ENCODE measurements at places on chromosomes 6 and 20. TPM values are rescaled to one million over a fixed set of nuclear protein-coding genes. Genes with fewer than 3 reads are reported as not detected.

The ZNF831 gene
- not detected for total RNA-seq

The SDC4 gene
- 256 TPM for total RNA-seq

The TAF4 gene
- 65.2 TPM for total RNA-seq

The B3GAT2 gene
- 0.09 TPM for total RNA-seq

The MYBL2 gene
- 113 TPM for total RNA-seq

The OARD1 gene
- total RNA-seq: 37.7 TPM

The ATP5F1E gene
- total RNA-seq: 116 TPM

The CPNE5 gene
- not detected for total RNA-seq

The SCAF8 gene
- total RNA-seq: 28.6 TPM

The ARHGAP18 gene
- total RNA-seq: 65.6 TPM

The PKIB gene
- total RNA-seq: 11.8 TPM

The SNAP25 gene
- total RNA-seq: 0.73 TPM

The CTCFL gene
- total RNA-seq: not detected

The NMBR gene
- total RNA-seq: not detected

The TAGAP gene
- 0.64 TPM for total RNA-seq

The EPB41L1 gene
- 184 TPM for total RNA-seq

GRCh38 chr6:130577178-130577919 lies 211.5 kb downstream of the TMEM200A start:
- H3K27me3 ChIP-seq: peaks cover 31% of the 10 kb centered on the region
- H3K36me3 ChIP-seq: no peaks in the 10 kb centered on the region
- H3K27ac ChIP-seq: no peak overlapping the region

GRCh38 chr20:58965270-58966064 lies 15.6 kb upstream of the NELFCD start:
- H3K4me3 ChIP-seq: no peak overlapping the region
- no peaks in the 10 kb centered on the region for H3K4me1 ChIP-seq
- peaks cover 52% of the 10 kb centered on the region for H3K27me3 ChIP-seq
- DNase-seq: no peak
- H3K36me3 ChIP-seq: no peaks in the 10 kb centered on the region

- H3K27ac ChIP-seq: no peak overlapping the region
- DNase-seq: no peak
- H3K4me1 ChIP-seq: peaks cover 61% of the 10 kb centered on the region
- peaks cover 36% of the 10 kb centered on the region for H3K36me3 ChIP-seq
- no peaks in the 10 kb centered on the region for H3K27me3 ChIP-seq
These were observed 11.0 kb downstream of the FAM135A start for GRCh38 chr6:70424291-70424690.

- no peak overlapping the region for H3K4me3 ChIP-seq
- DNase-seq: no peak
- H3K27me3 ChIP-seq: no peaks in the 10 kb centered on the region
These were observed 31.2 kb upstream of the MANEA start for GRCh38 chr6:95546148-95546547.

- no peak overlapping the region for H3K4me3 ChIP-seq
- DNase-seq: no peak
- H3K27ac ChIP-seq: no peak overlapping the region
- H3K27me3 ChIP-seq: no peaks in the 10 kb centered on the region
These were observed 88.5 kb upstream of the HIVEP1 start for GRCh38 chr6:11923621-11924020.

DNA sequence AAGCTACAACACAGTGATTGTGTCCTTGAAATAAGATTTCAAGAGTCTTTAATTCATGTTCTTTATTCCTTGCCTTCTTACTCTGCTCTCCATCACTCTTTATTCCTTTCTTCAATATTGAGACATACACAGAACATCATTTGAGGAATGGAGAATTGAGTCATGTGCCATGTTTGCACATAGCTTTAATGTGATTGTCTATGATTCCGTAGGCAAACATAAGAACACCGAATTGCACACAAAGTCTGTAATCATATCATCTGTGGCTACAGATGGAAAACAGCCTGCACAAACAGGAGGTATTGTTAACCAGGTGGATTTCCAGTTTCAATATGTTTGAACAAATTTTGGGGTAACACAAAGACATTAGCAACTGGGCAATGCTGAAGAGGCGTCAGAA lies 571.6 kb upstream of the GJE1 start:
- no peaks in the 10 kb centered on the region for H3K36me3 ChIP-seq
- no peak overlapping the region for H3K4me3 ChIP-seq
- no peak overlapping the region for H3K27ac ChIP-seq

DNA sequence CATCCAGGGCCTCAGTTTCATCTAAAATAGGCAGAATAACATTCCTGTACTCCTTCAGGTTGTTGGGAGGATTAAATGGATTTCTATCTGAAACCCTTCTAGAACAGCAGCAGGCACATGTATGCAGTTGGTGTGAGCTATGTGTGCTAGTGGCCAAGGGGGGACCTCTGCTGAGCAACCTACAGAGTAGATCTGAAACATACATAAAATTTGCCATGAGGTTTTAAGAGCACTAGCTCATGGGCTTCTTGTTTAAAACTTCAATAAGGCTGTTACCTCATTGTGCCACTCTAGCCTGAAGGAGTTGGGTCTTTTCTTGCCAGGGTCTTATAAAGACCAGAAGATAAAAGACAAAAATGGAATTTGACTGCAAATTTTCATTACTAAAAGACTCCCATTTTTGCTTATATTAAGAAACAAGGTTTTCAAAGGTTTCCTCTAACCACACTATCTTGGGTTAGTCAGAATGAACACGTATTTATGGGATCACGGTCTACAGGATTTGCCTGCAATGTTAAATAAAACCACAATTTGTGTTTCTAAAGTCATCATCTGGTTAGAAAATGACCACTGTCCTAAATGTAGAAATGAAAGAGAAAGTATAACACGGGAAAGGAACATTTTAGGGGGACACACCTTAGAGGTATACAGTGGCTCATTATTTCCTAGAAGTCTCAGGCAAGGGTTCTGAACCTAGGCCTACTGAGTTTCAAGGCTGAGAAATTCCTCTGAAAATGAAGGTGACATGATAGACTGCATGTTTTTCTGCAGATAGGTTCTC lies 144.9 kb upstream of the OLIG3 start:
- DNase-seq: no peak
- H3K27ac ChIP-seq: no peak overlapping the region
- no peaks in the 10 kb centered on the region for H3K36me3 ChIP-seq
- no peaks in the 10 kb centered on the region for H3K27me3 ChIP-seq
- H3K4me1 ChIP-seq: peaks cover 9% of the 10 kb centered on the region
- H3K4me3 ChIP-seq: no peak overlapping the region

GRCh38 chr20:2314759-2315439 lies 19.1 kb downstream of the TGM3 start:
- H3K36me3 ChIP-seq: no peaks in the 10 kb centered on the region
- H3K27me3 ChIP-seq: peaks cover 24% of the 10 kb centered on the region
- peaks cover 7% of the 10 kb centered on the region for H3K4me1 ChIP-seq
- DNase-seq: no peak
- H3K27ac ChIP-seq: no peak overlapping the region
- no peak overlapping the region for H3K4me3 ChIP-seq

DNA sequence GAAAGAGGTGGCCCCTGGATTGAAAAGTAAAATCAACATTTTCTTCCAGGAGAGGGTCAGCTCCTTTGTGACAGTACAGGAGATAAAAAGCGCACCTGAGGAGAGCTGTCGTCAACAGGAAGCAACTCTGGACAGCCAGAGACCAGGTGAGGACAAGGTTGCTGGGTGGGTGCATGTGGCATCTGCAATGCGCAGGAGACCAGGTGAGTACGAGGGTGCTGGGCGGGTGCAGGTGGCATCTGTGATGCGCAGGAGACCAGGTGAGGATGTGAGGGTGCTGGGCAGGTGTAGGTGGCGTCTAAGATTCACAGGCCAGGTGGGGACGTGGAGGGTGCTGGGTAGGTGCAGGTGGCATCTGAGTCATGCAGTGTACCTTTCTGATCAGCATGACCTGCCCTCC lies 38.4 kb downstream of the WDR27 start:
- no peak overlapping the region for H3K4me3 ChIP-seq
- no peaks in the 10 kb centered on the region for H3K4me1 ChIP-seq
- peaks cover 30% of the 10 kb centered on the region for H3K36me3 ChIP-seq
- H3K27ac ChIP-seq: no peak overlapping the region
- no peaks in the 10 kb centered on the region for H3K27me3 ChIP-seq

GRCh38 chr6:17469006-17469832 lies 75.8 kb downstream of the CAP2 start:
- H3K36me3 ChIP-seq: no peaks in the 10 kb centered on the region
- no peak overlapping the region for H3K27ac ChIP-seq
- DNase-seq: no peak
- H3K4me3 ChIP-seq: no peak overlapping the region

DNA sequence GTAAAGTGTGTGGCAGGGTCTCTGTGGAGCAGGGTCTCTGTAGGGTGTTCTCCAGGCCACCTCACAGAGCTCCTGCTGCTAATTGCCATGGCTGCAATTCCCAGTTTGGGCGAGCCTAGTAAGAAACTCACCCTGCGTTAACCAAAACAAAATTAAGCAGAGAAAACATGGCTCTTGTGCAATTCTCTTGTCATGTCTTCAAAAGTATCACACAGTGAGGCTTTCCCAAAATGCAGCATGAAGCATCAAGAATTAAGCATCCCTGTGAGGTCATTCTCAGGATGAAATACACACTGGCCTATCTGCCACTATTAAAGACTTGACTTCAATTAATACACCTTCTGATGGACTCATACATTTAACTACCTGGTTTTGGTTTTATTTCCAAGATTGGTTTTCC lies 72.8 kb downstream of the KIF13A start:
- no peak overlapping the region for H3K4me3 ChIP-seq
- H3K27ac ChIP-seq: no peak overlapping the region
- H3K27me3 ChIP-seq: no peaks in the 10 kb centered on the region
- no peaks in the 10 kb centered on the region for H3K4me1 ChIP-seq
- DNase-seq: no peak

DNA sequence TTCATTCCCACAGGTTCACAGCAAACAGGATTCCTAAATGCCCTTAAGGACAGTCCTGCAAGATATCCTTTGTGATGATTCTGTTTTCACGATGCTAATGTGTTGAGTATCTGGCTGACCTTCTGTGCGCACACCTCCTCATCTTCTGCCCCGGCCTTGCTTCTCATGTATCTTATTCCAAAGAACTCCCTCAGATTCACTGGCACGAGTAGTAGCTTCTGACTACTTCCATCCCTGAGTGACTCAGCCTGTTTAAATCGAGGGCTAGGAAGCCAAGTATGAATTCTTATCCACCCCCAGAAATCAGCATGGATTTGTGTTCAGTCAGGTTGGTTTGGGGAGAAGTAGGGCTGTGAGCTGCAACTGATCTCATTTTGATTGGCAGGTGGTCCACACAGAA lies 190.2 kb upstream of the SNX9 start:
- no peak overlapping the region for H3K27ac ChIP-seq
- H3K36me3 ChIP-seq: no peaks in the 10 kb centered on the region
- H3K4me3 ChIP-seq: no peak overlapping the region
- DNase-seq: no peak

DNA sequence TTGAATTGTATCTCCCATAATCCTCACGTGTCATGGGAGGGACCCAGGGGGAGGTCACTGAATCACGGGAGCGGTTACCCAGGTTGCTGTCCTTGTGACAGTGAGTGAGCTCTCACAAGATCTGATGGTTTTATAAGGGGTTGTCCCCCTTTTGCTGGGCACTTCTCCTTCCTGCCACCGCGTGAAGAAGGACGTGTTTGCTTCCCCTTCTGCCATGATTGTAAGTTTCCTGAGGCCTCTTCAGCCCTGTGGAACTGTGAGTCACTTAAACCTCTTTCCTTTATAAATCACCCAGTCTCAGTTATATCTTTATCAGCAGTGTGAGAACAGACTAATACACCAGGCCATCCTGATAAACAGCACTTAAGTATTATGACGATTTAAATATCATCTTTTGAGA lies 9.0 kb upstream of the MRGBP start:
- H3K4me1 ChIP-seq: peaks cover 12% of the 10 kb centered on the region
- no peak overlapping the region for H3K27ac ChIP-seq
- no peaks in the 10 kb centered on the region for H3K36me3 ChIP-seq
- DNase-seq: no peak
- no peak overlapping the region for H3K4me3 ChIP-seq

DNA sequence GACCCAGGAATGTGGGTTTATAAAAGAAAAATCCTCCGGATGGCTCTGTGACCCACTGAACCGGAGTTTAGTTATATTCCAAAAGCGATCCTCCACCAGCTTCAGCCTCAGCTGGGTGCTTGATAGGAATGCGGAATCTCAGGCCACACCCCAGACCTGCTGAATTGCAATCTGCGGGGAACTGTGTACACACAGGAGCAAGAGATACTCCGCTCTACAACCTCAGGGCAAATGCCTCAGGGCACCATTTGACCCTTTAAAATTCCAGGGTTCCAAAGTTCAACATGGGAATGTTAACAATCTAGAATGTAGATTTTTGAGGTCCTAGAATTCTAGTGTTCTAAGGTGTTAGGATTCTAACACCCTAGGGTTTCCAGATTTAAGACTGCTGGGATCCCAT lies 10.8 kb downstream of the BPIFA2 start:
- peaks cover 6% of the 10 kb centered on the region for H3K36me3 ChIP-seq
- H3K4me1 ChIP-seq: peaks cover 9% of the 10 kb centered on the region
- H3K27ac ChIP-seq: no peak overlapping the region
- H3K27me3 ChIP-seq: peaks cover 24% of the 10 kb centered on the region

DNA sequence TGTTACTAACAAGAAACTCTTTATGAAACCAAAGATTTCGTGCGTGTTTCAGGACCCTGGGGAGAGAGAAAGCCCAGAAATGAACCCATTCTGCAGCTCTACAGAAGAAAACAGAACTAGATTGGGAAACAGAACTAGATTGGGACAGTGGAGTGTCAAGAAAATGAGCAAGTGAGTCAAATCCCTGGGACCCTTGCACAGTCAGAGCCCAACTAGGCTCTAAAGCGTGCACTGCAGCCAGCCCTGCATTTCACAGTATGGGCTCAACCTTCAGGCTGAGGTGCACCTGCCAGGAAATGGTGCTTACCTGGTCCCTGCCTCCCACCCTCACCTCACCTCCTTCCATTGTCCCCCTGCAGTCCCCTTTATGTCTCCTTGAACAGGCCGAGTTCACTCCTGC lies 39.7 kb downstream of the BFSP1 start:
- no peak overlapping the region for H3K27ac ChIP-seq
- H3K36me3 ChIP-seq: no peaks in the 10 kb centered on the region
- DNase-seq: no peak
- no peaks in the 10 kb centered on the region for H3K4me1 ChIP-seq

DNA sequence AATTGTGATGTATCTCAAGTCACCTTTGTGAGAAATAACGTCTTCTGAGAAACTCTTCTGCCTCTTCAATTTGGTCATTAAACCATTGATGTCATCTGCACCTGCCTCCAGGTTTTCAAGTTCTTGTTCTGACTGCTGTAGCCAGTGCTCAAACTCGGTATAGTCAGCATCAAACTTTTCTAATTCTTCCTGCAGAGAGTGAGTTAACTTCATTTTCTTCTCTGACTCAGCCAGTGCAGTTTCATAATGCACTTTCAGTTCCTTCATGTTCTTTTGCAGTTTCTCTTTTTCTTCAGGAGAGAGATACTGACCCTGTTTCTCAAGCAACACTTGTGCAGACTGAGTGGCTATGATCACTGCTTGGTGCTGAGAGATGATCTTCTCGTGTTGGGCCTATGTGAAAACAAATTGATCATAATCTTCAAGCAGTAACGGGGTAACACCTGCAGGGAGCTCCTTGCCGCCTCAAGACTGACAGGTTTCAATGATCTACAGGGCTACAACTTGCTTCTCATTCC lies 48.8 kb downstream of the DST start:
- no peak overlapping the region for H3K4me3 ChIP-seq
- peaks cover 33% of the 10 kb centered on the region for H3K36me3 ChIP-seq
- H3K27ac ChIP-seq: no peak overlapping the region
- H3K4me1 ChIP-seq: no peaks in the 10 kb centered on the region
- no peak for DNase-seq

GRCh38 chr20:51388227-51388626 lies 154.3 kb downstream of the NFATC2 start:
- no peak for DNase-seq
- no peaks in the 10 kb centered on the region for H3K36me3 ChIP-seq
- no peak overlapping the region for H3K4me3 ChIP-seq
- peaks cover 8% of the 10 kb centered on the region for H3K4me1 ChIP-seq
- peaks cover 12% of the 10 kb centered on the region for H3K27me3 ChIP-seq

All from Calu3 (cell line).